Type B pancreatic cell (in vitro differentiated cells): ENCODE measurements at places on chromosomes 6 and 20. TPM values are rescaled to one million over a fixed set of nuclear protein-coding genes. Genes with fewer than 3 reads are reported as not detected.

DNA sequence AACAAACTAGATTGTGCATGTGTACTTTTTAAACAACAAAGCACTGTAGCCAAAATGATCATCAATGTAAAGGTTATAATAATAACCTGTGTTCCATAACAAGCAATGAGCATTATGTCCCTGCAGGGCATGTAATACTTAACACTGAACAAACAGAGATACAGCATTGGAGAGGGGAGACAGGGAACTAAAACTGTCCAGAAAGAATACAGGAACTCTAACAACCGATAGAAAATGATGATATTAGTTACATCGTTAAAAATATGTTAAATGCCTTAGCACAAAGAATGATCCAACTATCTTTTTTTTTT lies 80.5 kb downstream of the COL9A1 start:
- no peak for DNase-seq

DNA sequence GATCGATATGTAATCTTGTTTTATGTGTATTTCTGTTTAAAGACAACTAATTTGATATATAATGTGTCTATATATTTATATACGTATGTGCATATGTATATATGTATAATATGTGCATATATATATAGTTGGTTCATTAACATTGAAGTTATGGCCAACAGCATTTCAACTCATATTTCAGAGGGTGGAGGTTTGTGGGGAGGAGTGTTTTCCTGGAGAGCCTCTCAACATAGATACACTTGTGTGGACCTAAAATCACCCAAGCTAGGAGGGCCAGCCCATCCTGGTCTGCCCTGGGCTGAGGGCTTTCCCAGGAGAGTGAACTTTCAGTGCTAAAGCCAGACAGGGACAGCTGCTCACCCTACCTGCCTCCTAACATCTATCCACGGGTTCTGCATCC lies 68.8 kb downstream of the TMEM242 start:
- no peak for DNase-seq

DNA sequence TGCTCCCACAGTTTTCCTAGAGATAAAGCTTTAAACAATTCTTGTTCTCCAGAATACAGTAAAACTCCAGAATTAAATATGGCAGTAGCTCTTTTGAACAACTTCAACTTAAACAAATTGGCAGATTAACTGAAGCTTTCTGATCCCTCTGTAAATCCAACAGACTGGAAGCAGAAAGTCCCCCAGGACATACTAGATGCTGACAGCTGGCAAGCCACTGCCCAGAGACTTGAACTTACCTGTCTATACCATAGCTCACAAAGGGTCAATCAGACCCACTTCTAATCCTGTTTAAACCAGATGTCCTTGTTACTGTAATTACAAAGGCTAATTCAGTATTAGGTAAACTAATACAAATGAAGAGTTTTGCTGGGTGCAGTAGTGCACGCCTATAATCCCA lies 12.3 kb downstream of the GPLD1 start:
- no peak for DNase-seq

DNA sequence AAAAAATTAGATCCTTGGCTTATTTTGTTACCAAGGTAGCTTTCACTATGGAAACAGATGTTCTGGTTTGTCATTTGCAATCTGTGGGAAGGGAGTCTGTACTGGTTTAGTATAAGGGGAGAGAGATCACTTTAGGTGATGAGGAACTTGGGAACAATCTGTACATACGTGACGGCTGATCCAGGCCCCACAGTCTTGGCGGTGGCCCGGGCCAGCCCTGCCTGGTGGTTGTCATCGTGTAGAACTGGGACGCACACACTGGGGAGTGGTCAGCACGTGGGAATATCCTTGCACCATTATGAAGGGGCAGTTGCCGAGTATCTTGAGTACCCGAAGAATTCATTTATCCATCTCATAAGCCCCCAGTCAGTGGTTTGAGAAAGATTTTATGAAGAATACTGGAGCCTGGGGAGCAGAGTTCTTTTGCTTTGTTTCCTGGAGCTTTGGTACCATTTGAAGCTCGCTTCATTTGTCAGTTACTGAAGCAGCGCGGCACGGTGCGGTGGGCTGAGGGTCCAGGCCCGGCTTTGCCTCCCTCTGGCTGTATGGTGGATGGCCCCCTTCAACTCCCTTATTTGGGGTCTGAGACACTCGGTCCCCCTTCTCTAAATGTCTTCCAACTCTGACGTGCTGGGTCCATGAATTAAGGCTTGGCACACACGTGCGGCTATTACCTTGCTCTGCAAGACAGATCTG lies 22.8 kb upstream of the CLDN20 start:
- no peak for DNase-seq

MROH8 gene
- 2.5 and 4.8 TPM in 2 replicates for total RNA-seq

SNAI1 gene
- total RNA-seq = 12.1 and 30.8 TPM in 2 replicates
